RPMI7951 (cell line): ENCODE measurements at places on chromosomes 6 and 20.

DNA sequence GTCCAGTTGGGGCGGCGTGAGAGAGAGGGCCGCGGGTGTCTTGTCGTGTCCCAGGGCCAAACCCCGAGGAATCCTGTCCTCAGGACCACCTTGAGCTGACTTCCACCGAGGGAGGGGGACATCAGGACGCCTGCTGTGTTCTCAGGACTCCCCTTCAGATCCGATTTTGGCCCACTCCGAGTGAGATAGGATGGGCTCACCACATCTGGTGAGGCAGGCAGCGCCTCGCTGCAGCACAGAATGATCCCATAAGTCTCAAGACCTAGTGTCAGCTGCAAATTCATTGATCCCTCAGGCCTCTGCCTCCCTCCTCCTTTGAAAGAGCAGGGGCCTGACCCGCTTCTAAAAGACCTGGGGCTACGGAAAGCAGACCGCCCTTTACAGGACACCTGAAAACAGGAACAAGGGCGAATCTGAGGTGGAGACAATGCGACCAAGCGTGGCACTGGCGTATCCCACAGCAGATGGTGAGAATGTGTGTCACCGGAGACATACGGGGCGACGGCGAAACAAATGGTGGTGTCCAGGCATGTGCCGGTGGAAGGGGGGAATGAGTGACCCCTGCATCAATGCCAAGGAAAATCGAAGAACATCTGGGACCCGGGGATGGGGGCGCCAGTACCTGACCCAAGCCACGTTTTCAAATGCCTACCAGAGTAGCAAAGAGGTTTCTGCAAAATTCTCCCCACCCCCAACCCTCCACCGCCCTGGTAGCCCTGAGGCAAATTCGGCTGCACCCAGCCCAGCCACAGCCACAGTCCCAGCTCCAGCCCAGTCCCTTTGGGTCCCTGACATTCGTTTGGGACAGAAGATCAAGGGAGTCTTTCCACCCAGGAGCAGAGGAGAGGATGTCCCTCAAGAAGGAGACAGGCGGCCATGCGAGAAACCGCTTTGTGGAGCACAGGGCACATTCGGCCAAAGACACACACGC, 162.1 kb upstream of the ZNF337 start:
- DNase-seq = no peak

DNA sequence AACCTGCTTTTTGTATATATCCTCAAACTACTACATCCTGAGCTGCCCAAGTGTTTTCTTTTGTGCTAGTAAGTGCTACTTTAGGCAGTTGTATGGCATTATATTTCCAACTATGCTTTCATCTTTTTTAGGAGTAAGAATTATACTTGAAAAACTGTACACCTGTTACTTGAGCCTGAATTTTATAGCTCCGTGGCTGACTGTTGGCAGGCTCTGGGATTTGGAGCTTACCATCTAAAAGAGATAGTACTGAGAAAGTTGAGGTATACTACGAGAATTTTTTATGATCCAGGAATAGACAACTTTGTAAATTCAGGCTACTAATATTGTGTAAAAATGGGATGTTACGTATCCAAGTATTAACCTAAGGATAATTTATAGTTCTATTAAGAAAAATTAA, 32.4 kb downstream of the RNF217 start:
- DNase-seq = no peak

DNA sequence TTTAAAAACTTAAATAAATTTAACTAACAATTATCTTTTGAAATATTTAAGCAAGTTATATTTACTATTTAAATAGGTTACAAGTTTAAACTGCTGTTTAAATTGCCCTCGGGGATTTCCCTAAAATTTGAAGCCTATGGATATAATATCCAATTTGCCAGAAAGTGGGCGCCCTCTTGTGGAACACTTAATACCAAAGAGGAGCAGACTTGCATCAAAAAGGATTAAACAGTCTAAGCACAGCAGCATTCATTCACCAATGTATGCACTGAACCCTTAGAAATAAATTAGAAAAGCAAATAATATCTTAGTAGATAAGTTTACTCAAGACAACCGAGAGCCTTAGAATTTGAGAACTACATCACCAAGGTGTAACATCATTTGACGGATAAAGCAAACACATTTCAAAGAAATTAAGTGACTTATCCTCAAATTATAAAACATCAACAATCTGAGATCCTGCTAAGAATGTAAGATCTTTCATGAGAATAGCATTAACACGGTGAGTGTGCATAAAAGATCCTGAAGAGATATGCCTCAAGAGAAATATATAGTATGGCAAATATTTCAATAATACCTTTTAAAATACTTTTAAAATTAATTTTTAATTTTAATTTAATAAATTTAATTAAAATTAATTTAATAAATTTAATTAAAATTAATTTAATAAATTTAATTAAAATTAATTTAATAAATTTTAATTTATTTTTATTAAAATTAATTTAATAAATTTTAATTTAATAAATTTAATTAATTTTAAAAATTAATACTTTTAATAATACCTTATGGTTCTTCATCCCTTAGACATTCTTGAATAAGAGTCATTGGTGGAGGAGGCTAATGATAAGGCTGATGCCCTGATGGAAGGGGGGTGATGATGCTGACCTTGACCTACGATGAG, 11.5 kb upstream of the MEP1A start:
- peak; percentile 64 for DNase-seq

DNA sequence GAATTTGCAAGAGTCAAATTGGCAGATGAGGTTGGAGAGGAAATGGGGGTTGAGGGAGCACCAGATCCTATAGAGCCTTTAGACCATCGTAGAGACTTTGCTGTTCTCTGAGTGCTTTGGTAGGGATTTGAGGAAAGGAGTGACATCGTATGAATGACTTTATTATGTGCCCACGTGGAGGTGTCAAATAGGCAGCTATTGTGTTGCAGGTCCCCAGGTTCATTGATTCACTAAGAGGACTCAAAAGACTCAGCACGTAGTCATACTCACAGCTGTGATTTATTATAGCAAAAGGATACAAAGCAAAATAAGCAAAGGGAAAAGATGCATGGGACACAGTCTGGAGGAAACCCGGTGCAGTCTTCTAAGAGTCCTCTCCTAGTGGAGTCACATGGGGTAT, 2.2 kb downstream of the MTRES1 start:
- no peak for DNase-seq

GRCh38 chr6:79797912-79798311, 149.4 kb downstream of the ELOVL4 start:
- no peak for DNase-seq

GRCh38 chr20:6708010-6708409, 59.5 kb upstream of the BMP2 start:
- DNase-seq = peak; percentile 83

GRCh38 chr20:50392138-50392866, 117.9 kb upstream of the PTPN1 start:
- no peak for DNase-seq

GRCh38 chr6:89433252-89434149, 549 bp downstream of the ANKRD6 start:
- DNase-seq = no peak

DNA sequence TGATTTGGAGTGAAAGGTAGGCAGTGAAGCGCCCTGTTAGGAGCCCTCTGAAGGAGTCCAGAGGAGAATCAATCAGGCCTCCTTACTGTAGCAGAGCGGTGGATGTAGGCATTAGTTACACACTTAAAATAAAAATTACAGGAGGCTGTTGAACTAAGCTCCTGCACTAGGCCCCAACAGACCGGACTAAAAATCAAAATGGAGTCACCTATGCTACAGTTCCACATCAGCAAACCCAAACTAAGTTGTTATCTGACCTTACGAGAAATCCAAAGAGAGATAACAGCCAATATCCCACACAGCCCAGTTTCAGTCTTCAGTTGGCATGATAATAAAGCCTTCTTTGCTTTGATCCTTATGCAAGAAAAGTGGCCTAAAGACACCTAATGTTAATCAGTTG, 26.8 kb downstream of the SGK1 start:
- no peak for DNase-seq

DNA sequence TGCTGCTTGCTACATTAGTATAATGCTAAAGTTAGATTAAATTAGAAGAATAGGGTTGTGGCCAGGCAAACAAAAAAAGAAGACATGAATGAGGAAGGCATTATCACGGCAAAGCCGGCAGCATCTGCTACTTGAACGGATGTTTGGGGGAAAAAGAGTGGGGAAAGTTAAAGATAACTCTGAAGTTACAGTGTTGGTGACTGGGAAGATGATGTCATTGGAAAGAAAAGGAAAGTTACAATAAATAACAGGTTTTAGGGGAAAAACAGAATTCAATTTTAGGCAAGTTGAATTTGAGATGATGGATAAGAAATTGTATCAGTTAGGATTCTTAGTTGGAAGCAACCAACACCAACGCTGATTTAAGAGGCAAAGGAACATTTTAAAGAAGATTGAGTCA, 74.2 kb upstream of the NRN1 start:
- DNase-seq = no peak

- no peak for DNase-seq
These were observed 24.8 kb upstream of the SYNDIG1 start for GRCh38 chr20:24444526-24445190.

DNA sequence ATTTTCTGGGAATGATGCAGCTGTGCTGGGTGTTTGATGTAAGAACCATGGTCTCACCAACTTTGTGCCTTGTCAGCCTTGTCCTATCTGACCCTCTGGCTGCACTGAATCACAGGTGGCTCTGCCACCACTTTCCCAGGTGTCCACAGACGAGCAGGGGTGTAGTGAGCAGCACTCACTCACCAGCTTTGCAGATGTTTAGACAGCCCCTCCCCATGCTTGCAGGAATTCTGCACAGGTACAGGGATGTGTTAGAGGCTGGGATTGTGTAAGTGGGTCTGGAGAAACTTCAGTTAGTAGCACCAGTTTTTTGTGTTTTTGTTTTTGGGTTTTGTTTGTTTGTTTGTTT, 88.2 kb upstream of the NAA20 start:
- no peak for DNase-seq

GRCh38 chr20:51586005-51586440, 43.5 kb upstream of the NFATC2 start:
- DNase-seq = peak; percentile 96

DNA sequence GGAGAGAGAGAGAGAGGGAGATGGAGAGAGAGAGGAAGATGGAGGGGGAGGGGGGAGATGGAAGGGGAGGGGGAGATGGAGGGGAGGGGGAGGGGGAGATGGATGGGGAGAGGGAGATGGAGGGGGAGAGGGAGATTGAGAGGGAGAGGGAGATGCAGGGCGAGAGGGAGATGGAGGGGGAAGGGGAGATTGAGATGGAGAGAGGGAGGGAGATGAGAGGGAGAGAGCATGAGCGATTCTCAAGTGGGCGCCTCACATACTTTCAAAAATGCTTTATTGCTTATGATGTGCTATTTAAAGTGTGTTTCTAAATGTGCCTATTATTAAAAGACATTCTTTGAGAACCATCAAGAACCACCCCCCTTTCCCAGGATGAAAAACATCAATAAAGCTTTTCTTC, 43.7 kb upstream of the DACT2 start:
- DNase-seq = no peak

GRCh38 chr6:35897486-35897885, 23.4 kb downstream of the SRPK1 start:
- no peak for DNase-seq

GRCh38 chr6:39330476-39330875, 8.0 kb upstream of the KCNK16 start:
- no peak for DNase-seq

DNA sequence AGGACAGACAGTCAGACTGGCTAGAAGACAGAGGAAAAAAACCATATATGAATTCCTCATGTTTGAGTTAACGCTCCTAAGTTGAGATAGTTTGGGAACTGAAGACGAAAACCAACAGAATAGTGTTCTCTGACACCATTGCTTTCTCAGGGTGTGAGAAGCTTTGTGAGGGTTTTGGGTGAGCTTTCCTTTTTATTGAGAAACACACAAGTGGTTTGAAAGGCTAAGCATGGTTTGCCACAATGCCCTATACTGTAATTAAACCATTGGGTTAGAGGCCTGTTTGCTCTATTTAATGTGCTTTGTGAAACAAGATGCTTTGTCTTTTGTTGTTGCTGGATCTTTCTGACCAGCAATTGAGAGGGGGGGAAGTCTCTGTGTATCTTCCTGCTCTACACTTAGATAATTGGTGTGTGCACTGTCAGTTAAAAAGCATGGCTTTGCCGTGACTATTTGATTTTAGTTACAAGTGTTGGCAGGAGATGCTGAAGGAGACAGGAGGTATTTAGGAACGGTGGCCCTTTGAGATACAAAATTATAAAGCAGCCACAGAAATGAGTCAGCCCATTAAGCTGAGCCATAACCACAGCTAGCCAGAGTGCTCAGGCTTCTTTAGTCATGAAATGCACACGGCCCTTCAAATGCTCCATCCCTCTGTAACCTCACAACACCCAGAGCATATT, 273.0 kb upstream of the PREP start:
- DNase-seq = peak; percentile 99

DNA sequence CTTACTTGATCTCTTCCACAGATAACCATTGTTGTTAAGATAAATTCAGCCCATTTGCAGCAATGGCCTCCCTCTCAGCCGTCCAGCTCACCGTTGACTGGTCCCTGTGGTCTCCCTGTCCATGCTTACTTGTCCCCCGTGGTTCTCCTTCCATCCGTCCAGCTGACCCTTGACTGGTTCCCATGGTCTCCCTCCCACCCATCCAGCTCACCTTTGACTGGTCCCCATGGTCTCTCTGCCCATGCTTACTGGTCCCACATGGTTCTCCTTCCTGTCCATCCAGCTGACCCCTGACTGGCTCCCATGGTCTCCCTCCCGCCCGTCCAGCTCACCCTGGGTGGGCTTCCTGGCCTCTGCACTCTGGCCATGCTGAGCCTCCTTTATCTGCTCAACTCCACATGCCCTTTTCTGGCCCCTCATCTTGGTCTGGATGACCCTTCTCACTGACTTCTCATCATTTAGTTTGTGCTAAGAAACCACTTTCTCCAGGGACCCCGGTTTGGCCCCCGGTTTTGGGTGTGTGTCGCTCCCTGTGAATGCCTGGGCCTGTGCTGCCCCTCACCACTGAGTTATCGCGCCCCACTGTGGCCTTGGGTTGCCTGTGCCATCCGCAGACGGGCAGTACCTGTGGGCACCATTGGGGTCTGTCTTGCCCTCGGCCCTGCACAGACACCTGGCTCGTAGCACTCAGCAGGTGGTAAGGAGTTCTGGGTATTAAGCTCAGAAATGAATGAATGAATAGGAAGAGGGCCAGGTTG, 146.4 kb downstream of the ERMARD start:
- no peak for DNase-seq

DNA sequence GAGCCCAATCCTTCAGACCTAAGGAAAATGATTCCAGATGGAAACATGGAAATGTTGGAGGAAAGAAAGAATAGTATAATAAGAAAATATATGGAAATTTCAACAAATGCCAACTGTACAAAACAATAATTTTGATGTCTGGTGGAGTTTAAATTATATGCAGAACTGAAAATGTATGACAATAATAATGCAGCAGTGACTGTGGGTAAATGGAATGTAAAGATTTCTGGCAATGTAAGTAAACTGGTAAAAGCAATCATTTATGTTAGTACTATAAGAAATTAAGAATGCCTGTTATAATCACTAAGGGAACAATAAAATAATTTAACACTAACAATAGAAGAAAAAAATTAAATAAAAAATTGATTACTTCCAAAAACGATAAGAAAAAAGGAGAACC, 89.0 kb downstream of the EDN1 start:
- no peak for DNase-seq
